ENCODE measurements at places on chromosomes 2 and 18.

DNA sequence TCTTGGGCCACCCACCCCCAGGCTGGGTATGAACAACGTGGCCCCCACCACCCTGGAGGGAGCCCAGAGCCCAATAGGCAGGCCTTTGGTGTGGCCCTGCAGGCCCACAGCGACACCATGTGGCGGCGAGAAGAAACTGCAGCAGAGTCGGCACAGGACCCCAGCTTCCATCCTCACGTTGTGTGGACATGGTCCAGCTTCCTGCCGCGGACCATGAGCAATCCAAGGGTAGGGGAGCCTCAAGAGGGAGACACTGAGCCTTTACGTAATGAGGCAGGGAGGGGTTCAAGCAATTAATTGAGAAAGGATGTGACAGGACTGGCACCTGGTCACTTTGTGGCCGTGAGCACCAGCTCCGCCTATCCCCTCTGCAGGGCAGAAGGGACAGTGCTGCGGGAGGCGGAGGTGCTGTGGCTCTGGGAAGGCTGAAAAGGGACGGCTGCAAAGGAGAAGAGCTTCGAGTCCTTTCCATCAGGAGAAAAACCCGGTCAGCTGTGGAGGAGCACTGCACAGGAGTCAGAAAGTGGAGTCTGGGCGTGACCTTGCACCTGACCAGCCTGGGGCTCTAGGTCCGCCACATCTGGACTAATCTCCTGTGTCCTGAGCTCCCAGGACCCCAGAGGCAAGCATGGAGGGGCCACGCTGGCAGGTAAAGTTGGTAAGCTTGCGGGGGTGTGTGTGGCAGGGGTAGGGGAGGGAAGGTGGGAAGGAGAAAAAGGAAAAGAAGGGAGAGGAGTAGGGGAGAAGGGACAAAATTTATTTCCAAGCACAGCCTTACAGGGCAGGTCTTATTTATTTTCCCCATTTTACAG is 44.9 kb downstream of the TMEM37 start:
- peak; percentile 19 for DNase-seq

GRCh38 chr2:229081411-229081810 is 189.7 kb downstream of the PID1 start:
- peak; percentile 55 for DNase-seq

- DNase-seq, result no peak
Observed at GRCh38 chr2:109353806-109354745, 225.1 kb downstream of the SH3RF3 start.

- DNase-seq, result peak; percentile 64
Observed at GRCh38 chr2:217691920-217692666, 310.7 kb downstream of the TNS1 start.

DNA sequence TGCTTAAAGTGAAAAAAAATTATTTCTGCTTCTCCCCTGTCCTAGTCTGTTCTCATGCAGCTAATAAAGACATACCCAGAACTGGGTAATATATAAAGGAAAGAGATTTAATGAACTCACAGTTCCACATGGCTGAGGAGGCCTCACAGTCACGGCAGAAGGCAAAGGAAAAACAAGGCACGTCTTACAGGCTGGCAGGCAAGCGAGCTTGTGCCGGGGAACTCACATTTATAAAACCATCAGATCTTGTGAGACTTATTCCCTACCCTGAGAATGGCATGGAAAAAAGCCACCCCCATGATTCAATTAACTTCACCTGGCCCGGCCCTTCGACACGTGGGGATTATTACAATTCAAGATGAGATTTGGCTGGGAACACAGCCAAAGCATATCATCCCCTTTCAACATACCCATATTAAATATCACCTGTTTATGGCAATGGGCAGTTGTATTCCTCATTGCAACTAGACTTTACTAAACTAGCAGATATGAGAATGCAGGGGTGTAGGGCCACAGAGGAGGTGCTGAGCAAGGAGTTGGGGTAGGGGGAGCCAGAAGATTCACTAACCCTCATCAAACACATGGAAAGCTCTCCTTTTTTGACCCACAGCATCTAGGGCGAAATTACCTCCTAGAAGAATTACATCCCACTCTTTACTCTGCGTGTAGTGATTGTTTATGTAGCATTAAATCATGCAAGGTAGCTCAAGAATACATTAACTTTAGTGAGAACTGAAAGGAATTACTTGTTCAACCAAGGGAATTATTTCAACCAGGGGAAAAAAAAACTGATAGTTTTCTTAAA is 183.3 kb upstream of the DOK6 start:
- no peak for DNase-seq

DNA sequence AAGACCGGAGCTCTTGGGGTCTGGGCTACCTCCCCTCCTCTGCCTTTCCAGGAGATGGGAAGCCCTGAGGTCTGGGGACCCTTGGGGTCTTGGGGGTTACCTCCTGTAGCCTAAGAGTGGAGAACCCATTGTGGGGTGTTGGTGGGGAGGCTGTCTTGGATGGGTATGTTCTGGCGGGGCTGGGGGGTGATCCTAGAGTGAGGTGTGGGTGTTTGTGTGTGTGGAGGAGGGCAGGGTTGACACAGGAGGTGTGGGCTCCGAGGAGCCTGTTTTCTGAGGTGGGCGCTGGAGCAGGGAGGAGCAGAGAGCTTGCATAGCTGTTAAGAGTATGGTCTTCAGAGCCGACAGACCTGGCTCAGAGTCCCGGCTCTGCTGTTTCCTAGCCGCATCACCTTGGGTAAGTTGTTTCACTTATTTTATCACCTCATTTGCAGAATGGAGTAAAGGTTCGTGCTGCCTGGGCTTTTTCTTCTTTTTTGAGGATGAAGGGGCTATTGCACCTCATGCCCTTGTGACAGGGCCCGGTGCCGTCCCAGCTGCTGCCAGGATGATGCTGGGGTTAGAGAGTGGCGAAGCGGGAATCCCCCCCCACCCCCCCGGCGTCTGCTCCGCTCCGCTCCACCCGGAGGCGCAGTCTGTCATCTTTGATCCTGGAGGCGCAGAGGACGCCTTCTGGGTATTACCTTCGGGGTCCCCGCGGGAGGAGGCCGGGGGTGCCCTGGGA is 17.2 kb downstream of the TET3 start:
- no peak for DNase-seq

GRCh38 chr2:73993376-73993775 is 8.7 kb downstream of the TET3 start:
- DNase-seq, result no peak

- DNase-seq, result no peak
Observed at GRCh38 chr2:70888923-70889715, 46.6 kb upstream of the ATP6V1B1 start.

DNA sequence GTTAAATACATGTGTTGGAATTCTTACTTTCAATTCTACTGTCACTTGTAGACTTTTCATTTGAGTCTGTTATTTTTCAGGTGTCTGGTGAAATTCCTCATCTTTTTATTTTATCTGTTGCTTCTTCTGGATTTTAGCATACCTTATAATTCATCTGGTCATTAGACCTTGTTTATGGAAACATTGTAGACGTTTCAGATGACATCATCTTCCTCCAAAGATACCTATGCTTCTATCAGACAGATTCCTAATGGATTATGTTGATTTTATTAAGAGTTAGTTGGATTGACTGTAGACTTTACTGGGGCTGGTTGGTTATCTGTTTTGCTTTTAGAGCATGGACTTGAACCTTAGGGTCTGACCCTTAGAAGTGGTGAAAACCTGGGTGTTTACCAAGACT is 15.3 kb upstream of the MFSD2B start:
- no peak for DNase-seq

- DNase-seq, result no peak
Observed at GRCh38 chr2:42457011-42457410, 36.8 kb downstream of the KCNG3 start.

DNA sequence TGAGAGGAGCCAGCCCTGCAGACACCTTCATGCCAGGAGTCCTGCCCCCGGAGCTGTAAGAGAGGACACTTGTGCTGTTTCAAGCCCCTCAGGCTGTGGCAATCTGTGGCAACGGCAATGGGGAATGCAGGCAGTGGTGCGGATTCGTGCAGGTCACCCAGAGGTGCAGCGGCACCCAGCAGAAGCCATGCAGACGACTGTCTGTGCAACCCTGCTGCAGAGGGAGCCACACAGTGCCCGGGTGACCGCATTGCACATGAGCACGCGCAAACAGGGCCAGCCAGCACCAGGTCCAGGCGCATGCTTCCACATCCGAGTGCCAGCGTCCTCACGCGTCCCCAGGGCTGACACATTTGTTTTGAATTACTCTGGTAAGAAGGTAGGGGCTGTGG is 84.8 kb upstream of the GPC1 start:
- no peak for DNase-seq

DNA sequence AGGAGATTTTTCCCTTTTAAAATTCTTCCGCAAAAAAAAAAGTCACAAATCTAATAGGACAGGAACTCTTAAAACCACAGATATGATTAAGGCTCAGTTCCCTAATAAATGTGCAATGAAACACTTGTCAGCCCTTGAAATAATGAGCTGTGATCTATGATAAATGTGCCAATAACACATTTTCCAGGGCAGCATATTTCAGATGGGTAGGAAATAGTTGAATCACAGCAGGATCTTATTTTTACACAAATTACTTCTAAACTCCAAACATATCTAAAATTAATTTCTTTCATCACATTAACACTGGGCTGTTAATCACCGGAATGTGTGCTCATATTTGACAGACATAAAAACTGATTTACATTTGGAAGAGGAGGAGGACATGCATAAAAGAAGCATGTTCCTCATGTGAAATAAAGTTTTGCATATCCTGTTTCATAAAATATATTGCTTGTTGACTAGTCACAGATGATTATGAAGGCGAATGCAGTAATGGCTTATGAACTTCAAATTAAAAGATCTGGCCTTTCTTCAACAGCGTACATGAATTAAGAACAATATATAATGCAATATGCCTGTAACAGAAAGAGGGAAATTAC is 281.4 kb downstream of the PAX3 start:
- no peak for DNase-seq

DNA sequence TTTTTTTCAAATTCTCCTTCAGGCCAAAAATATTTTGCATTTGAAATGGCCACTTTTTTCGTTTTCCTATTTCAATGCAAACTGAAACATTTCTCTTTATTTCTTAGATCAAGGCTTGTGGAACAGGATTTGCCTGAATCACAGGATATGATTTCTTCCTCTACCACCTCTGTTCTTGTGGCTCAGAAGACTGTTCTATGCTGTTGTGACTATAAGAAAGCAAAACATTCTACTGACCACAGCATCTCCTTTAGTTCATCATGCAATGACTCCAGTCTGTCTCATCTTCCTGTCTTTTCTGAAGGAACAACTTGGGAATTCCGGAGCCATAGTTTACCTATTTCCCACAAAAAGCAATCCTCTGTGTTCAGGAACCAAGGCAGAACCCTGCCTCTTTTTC is 16.2 kb upstream of the ZNF512 start:
- DNase-seq, result peak; percentile 90

DNA sequence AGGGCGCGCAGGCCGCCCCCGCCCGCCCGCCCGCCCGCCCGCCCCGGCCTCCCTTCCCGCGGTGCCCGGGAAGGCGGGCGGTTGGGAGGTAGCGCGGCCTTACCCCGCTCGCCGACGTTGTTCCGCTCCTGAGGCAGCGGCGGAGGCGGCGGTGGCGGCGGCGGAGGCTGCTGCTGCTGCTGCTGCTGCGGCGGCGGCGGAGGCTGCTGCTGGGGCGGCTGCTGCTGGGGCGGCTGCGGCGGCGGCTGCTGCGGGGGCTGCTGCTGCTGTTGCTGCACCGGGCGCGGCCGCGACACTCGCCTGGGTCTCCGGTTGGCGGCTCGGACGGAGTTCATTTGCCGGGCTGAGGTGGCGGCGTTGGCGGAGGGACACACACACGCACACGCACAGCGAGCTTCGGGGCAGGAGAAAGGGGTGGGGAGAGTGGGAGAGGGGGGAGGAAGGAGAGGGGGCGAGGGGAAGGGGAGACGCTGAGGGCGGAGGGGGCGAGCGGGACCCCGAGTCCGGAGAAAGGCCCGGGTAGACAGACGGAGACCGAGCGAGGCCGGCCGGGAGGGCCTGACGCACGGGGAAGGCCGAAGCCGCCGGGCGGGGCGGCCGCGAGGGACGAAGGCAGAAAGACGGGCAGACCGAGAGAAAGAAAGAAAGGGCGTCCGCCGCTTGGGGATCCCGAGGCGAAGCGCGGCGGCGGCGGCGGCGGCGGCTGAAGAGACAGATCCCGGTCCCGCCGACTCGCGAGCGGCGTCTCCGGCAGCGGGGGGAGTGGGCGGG is 727 bp downstream of the FBXO11 start:
- DNase-seq, result peak; percentile 67

- peak; percentile 35 for DNase-seq
Observed at GRCh38 chr2:221731432-221732145, 159.5 kb upstream of the EPHA4 start.

- DNase-seq, result no peak
Observed at GRCh38 chr2:12335131-12335530, 381.6 kb upstream of the TRIB2 start.

All from foreskin fibroblast (primary cell).